ENCODE measurements at places on chromosomes 11 and 22.

DNA sequence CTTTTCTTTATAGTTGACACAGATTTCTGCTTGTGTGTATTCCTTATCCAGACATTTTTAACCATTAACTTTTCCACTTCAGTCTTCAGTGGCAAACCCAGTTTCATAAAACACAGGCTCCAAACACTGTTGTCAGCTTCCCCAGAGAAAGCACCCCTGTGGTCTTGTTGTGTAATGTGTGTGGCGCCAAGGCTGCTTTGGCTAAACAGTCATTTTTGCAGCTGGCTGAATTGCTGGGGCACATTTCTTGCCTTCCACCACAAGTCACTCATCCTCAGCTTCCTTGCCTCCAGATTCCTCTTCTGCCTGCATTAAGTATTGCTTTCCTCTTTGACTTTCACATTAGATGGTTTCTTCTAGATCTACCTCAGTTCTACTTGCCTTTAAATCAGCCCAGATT is 40.5 kb downstream of the ARHGAP1 start:
- peak; percentile 78 for DNase-seq

GRCh38 chr11:96393753-96394348 is 4.0 kb downstream of the JRKL start:
- DNase-seq = peak; percentile 60

DNA sequence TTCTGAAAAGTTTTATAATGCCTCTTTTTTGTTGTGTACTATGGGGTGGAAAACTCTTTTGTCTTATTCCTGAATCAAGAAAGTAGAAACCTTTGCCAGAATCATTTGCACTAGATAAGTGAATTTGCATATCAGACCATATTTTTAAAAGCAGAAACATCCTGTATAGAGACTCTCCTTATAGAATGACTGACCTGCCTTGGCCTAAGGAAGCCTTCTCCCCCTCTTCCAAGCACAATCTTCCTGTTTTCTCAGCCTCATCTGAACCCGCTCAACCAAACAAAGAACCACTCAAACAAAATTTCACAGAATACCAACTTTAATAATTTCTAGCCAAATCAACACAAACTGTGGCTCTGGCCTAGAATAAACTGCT is 60.3 kb downstream of the SIK3 start:
- DNase-seq = no peak

DNA sequence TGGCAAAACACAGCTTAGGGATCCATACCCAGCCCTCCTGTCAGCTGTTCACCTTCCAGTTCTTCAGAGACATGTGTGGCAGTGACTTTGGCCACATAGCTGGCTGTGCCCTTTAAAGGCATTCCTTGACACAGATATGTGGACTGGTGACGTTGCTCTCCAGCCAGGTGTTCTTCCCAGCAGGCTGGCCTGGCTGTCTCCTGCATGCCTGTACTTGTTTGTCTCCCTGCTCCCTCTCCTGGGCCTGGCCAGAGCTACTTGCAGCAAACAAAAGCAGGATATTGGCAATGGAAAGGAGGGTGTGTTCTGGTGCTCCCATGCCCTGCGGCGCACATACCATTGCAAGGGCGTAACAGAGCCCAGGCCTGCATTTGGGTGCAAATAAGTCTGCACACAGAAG is 38.3 kb downstream of the PIK3IP1 start:
- no peak for DNase-seq

- peak; percentile 45 for DNase-seq
Measured at GRCh38 chr11:95821640-95822039, 31.3 kb downstream of the CEP57 start.

- peak; percentile 55 for DNase-seq
Measured at GRCh38 chr11:17386331-17387084, 2.0 kb downstream of the KCNJ11 start.

GRCh38 chr22:17862646-17863181 is 88.4 kb upstream of the BID start:
- DNase-seq = no peak

GRCh38 chr11:35177370-35177769 is 38.4 kb downstream of the CD44 start:
- peak; percentile 62 for DNase-seq

GRCh38 chr22:20881231-20881630 is 22.4 kb downstream of the SNAP29 start:
- DNase-seq = no peak

DNA sequence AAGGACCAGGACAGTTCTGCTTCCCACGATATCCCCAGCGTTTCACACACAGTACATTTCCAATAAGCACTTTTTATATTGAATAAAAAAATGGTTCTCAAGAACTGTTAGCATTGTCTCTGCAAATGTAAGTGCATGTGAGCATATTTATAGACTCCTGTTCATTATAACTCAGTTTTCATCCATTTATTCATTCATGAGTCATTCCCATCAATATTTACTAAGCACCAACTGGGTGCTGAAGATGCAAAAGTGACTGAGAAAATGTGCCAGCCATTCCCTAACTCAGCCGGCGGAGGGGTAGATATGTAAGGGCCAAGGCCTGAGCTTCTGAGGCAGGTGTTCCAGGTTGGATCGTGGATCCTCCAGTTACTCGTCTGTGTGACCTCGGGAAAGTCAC is 64.8 kb downstream of the CACNG2 start:
- no peak for DNase-seq

GRCh38 chr11:114239753-114240161 is 56.4 kb upstream of the NNMT start:
- no peak for DNase-seq

- no peak for DNase-seq
Measured at GRCh38 chr22:39597236-39597869, 26.8 kb downstream of the CACNA1I start.

- peak; percentile 93 for DNase-seq
Measured at GRCh38 chr11:11842421-11843008, 743 bp downstream of the USP47 start.

- no peak for DNase-seq
Measured at GRCh38 chr11:95341221-95341620, 110.2 kb upstream of the SESN3 start.

DNA sequence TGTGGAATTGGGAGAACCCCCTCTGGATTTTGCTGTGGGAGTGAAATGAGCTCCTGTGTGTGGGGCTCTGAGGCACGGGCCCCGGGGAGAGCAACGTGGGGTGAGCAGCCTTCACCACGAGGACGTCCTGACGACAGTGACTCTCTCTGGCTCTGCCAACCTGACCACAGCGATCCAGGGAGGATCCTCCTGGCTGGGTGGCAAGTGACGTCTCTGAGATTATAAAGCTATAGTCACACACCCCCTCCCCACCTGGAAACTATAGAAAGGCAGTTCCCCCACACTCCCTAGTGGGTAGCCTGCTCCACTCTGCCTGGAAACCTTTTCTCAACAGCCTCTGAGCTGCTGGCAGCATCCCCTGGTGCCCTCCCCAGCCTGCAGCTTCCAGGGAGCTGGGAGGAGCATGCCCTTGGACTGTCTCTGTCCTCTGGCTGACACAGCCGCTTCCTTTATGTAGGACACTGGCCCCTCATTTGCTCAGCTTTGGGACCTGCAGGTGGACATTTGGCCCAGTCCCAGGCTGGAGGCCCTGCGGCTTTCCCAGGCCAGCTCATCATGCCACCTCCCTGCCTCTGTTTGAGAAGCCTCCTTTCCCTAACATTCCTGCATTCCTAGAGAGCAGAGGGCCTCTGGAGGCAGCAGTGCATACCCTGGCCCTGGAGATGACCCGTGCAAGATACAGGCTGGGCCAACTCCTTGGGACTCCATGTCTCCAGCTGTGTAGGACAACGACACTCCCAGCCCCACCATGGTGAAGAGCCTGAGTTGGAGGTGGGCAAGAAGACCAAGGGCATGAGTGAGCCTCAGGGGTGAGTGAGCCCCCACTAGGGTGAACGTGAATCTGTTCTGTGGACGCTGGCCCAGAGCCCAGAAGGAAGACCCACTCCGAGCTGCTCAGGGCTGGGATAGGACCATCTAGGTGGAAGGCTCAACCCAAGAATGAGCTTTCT is 314.0 kb downstream of the NTM start:
- DNase-seq = no peak

DNA sequence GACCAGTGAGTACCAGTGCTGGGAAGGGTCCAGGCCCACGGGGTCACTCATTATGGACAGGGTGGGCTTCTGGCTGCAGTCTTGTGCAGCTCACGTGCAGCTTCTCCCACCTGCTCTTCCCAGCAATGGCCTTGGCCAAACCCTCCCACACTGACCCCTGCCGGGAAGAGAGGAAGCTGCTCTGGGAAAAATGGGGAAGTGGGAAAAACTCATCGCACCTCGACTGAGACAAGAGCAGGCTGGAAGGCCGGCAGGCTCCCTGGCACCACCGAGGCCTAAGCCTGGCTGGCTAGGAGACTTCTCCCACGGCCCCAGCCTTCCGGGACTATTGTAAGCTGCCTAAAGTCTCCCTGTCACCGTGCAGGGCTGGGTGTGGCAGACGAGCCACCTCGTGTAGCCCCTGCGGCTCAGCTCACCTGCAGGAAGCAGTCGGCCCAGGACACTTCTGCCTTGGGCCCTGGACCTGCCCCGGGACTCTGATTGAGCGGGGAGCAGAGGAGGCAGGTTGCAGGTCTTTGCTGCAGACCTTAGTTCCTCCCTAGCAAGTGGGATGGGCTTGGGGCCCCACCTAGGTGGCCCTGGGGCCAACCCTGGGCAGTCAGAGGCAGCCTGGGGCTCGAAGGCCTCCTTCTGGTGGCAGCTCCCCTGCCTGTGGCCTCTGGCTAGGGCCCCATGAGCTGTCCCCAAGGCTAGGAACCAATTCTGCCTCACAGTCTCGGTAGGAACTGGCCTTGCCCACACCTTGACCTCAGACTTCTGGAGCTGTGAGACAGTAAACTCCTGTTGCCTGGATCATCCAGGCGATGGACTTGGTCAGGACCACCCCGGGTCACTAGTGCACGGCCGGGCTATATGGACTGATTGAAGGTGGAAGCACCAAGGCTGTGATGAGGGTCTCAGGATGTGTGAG is 23.1 kb downstream of the MRGPRG start:
- DNase-seq = peak; percentile 30

DNA sequence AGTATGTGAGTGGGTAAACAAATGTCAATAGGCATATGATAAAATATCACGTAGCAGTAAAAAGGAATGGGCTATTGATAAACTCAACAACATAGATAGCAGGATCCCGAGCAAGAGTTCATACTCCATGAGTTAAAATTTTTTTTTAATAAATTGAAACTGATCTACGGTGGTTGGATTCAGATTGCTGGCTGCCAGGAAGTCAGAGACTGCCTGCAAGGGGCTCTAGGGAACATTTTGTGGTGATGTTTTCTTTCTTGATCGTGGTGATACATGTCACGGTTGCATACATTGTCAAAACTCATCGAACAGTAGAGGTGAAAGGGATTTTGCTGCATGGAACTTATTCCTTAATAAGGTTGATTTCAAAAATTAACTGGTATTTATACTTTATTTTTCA is 62.6 kb upstream of the WNT7B start:
- no peak for DNase-seq

DNA sequence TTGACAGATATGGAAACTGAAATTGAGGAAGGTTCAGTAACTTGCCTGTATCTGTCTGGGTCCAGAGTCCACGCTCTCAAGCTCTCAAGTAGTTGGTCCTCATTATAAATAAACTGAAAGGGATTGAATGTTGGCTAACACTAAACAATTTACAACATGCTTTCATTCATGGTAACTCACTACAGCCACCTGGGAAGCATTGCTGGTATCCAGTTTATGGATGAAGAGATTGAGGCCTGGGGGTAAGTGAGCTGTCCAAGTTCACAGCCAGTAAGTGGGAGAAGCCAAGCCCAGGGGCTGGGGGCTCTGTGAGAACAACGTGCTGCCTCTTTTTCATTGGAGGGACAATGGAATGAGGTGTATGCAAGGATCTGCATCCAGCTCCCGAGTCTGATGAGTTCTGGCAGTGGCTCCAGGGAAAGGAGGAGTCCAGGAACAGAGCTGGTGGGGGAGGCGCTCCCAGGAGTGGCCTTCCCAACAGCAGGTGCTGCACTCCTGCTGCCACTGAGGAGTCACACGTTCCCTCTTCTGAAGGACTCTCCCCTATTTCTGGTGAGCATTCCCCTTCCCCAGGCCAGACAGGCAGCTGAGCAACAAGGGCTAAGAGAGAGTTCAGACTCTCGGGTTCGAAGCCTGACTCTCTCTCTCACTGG is 175.8 kb downstream of the CSNK2A3 start:
- DNase-seq = no peak

DNA sequence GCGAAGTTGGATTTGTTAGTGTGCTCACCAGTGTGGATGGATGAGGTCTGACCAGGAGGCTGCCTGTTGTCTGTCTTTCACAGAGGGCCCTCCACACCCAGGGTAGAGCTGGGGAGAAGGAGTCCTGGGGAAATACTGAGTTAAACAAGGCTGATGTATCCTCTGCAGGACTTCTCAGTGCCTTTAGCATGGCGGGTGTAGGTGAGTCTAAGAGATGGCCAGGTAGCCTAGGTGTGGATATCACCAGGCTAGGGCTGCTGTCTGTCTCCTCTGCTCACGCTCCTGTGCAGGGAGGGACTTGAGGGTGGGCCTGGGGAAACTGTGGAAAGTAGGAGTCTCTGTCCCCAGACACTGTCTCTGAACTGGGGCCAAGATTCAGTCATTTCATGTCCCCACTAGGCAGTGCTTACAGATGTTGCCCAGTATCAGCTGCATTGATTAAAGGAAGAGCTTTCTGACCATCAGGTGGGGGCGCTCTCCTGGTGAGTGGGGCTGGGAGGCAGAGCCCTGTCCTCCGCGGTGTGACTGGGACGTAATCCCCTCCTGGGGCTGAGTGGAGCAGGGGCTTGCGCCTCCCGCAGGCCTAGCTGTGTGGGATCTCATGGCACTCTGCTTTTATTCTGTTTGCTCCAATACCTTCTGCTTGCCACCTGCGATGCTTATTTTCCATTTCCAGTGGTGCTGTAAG is 35.5 kb upstream of the CCDC188 start:
- no peak for DNase-seq

DNA sequence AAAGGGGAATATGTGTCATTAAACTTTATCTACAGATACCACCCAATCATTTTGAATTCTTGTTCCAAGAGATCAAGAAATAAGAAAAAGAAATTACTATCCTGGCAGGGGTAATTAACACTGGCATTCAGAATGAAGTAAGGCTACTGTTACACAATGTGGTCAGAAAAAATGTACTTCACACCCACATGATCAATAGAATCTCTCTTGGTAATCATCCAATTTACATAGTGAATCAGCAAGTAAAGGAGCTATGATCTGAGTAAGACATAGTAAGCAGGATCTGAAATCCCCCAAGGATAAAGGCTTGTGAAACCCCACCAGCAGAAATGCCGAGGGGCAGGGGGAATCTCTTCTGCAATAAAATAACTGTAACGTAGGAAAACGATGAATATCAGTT is 466.5 kb downstream of the FAM181B start:
- no peak for DNase-seq

GRCh38 chr22:24433828-24434470 is 6.5 kb downstream of the ADORA2A start:
- DNase-seq = peak; percentile 73

DNA sequence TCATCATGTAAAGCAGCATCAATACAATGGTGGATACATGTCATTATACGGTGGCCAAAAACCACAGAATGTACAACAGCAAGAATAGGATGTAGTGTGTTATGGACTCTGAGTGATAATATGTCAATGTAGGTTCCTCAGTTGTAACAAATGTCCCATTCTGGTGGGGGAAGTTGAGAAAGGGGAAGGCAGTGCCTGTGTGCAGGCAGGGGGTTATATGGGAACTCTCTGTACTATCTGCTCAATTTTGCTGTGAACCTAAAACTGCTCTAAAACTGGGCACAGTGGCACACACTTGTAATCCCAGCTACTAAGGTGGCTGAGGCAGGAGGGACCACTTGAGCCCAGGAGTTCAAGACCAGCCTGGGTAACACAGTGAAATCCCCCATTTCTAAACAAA is 5.9 kb downstream of the CHKA start:
- DNase-seq = no peak

GRCh38 chr11:65317025-65317786 is 2.5 kb downstream of the CDC42EP2 start:
- DNase-seq = peak; percentile 62

- DNase-seq = no peak
Measured at GRCh38 chr22:20420157-20420842, 17.3 kb downstream of the SCARF2 start.

Data from mesenchymal stem cell (in vitro differentiated cells and primary cell).